T-helper 1 cell (primary cell): ENCODE measurements at places on chromosomes 3 and 15.

DNA sequence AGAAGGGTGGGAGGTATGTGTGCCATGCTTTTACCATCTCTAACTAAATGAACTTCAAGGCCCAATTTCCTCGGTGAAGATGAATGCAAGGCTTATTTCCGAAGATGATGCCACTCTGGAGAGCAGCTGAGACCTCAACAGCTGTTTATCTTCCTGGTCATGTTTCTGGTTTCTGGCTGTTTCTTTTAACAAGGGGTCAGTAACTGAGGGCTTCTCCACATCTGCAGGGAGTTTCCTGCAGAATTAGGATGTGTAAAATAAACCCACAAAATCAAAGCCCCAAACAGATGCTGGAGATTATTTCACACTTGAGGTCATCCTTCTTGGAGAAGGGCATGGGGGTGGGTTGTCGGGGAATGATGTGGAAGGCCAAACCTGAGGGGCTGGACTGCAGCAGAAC is 220.3 kb downstream of the THSD4 start:
- no peak for DNase-seq

GRCh38 chr15:73741321-73741836 is 11.8 kb downstream of the INSYN1 start:
- DNase-seq, result no peak

DNA sequence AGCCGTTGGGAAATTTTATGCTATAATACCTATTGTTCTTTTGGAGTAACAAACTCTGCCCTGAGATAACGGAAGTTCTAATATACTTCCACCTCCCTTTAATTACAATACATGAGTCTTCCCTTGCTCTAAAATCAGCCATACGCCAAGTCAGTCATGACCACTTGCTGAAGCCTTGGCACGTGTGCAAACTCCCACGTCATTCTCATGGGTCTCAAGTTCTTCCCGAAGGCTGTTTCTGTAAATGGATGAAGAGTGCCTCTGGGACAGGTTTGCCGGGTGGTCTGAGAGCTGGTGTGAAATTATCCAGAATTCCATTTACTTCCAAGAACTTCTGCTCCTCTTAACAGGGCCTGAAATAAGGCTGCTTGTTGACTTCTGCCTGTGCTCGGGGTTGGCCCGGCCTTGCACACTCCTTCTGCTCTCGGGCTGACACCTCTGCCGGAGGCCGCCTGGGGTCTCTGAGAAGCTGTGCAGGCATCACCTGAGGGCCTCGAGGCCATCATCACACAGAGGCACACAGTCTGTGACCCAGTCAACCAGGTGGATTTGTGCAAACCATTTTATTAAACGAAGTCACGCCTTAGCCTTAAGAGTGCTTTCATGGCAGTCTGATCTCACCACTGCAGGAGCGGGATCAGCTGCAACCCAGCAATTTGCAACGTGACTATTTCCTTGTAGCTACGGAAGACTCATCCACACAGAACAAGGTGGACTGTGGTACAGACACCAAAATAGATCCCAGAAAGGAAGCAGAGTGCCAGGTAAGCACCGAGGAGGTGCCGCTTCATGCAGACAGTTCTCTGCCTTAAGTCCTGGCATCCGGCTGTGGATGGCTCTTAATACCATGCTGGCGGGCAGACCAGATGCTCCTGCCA is 120.1 kb downstream of the ADAMTS17 start:
- no peak for DNase-seq

DNA sequence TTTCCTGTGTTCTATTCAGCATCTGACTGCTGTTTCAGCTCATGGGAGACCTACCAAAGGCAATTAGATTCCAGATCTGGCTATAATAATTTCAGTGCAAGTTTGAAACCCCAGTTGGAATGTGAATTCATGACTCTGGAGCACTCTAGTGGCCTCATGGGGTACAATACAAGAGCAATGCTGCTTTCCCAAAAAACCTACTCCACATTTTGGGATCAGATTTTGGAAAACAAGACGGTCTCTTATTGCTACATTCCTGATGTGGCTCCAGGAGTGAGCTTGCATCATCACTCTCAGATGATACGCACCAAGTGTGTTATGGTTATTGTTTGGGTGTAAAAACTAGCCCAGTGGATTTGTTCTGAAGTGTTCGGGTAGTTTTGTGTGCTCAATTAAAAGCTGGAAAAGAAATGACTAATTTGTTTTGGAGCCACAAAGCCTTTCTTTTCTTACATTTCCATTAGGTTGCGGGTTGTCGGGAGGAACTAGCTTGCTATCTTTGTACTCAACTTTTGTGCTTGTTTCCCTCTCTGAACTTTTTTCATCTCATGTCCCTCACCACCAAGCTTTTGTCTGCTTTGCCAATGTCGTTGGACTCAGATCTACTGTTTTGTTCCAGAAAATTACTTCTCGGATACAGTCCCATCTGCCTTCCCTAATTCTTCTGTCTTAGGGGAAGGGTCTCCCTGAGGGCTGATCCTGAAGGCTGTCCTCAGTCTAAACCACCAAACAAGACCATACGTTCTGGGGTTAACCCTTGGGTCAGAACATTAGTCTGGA is 272.1 kb downstream of the BBX start:
- DNase-seq, result no peak

DNA sequence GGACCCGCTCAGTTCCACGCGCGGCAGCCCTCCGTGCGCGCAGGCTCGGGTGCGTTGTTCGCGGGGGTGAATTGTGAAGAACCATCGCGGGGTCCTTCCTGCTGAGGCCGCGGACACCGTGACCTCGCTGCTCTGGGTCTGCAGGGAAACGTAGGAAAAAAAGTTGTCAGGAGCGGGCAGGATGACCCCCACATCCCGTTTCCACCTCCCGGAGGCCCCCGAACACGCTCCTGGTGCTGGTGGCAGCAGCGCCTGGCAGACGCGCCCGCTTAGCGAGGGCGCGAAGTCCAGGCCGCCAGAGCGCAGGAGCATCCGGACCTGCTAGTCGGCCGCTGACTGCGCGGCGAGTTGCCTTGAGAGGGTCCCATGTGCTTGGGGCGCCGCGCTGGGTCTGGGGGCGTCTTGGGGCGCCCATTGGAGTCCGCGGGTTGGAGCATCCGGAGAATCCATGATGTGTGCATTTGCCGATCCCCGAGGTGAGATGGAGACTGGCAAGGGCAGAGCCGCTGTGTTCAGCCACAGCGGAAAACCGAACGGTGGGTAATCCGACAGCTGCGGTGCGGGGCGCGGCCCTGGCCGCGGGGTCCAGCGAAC is 520 bp downstream of the GREM1 start:
- no peak for DNase-seq

- DNase-seq, result no peak
These were observed 64.0 kb upstream of the PLSCR4 start for GRCh38 chr3:146314871-146315270.

GRCh38 chr3:161203485-161204098 is 17.5 kb upstream of the NMD3 start:
- DNase-seq, result no peak

- no peak for DNase-seq
These were observed 36.0 kb downstream of the PSTPIP1 start for GRCh38 chr15:77030928-77031375.

- DNase-seq, result no peak
These were observed 30.8 kb upstream of the LMCD1 start for GRCh38 chr3:8470801-8471200.

GRCh38 chr3:40458473-40458872 is 1.3 kb downstream of the RPL14 start:
- DNase-seq, result no peak

- no peak for DNase-seq
These were observed 42.6 kb downstream of the DZIP1L start for GRCh38 chr3:138072796-138073195.

- no peak for DNase-seq
These were observed 154.4 kb downstream of the EBLN2 start for GRCh38 chr3:73215901-73216300.

DNA sequence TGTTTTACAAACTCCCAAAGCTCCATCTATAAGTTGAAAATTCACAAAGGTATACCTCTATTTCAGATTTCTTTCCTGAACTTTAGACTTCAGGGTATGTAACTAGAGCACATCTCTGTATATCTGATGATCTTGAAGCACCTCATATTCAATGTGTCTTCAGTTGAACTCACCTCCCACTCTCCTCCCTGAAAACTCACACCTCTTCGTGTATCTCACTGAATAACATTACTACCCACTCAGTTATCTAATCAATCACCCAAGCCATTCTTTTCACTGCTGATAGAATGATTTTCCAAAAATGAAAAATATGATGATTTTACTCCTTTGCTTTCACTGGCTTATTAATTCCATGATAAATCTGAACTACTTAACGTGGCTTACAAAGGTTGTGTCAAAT is 52.9 kb downstream of the GTPBP8 start:
- DNase-seq, result no peak

- DNase-seq, result no peak
These were observed 166.5 kb upstream of the NECTIN3 start for GRCh38 chr3:110905121-110905520.

DNA sequence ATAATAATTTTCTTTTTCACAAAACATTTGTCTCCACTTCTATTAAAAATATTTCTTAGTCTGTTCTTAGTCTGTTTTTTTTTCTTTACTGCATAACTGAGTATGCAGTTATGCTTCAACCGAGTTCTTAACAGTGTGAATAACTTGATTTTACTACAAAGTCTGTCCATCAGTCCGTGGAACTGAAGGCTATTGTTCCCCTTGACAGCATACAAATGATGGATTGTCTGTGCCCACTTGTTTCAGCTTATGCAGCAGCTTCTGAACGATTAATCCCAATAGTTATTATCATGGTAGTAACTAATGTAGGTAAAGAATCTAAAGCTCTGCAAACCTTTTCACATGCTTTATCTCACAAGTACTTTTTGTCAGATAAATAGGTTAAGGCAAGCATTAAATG is 150.7 kb downstream of the SSR3 start:
- no peak for DNase-seq

DNA sequence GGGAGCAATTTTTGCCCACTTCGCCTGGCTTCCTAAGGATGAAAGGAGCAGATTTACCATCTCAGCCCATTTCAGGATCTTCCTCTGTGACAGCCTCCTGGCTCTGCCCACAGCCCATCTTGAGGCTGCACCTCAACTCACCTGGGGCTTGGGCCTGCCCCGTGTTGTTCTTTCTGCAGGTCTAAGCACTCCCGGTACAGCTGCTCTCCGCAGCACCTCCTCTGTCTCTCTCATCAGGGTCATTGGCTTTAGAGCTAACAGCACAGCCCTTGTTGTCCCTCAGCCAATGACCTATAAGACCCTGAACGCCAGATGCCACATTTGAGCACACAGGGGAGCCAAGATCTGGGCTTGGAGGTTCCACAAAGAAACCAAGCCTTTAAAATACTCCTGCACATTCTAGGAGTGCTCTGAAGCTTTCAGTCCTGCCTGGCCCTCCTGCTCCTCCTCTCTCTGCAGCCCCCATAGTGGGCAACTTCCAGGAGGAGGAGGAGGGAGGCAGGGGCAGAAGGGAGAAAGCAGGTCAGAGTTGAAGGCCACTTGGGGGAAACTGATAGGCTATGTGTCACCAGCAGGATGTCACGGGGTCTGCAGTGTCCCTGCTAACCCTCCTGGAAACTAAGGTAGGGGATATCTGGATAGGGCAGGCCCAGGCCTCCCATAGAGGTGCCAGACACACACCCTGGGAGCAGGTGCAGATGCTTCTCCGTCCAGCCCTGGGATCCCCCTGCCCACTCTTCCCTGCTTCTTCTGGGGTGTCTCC is 115.6 kb downstream of the ETFA start:
- DNase-seq, result no peak

DNA sequence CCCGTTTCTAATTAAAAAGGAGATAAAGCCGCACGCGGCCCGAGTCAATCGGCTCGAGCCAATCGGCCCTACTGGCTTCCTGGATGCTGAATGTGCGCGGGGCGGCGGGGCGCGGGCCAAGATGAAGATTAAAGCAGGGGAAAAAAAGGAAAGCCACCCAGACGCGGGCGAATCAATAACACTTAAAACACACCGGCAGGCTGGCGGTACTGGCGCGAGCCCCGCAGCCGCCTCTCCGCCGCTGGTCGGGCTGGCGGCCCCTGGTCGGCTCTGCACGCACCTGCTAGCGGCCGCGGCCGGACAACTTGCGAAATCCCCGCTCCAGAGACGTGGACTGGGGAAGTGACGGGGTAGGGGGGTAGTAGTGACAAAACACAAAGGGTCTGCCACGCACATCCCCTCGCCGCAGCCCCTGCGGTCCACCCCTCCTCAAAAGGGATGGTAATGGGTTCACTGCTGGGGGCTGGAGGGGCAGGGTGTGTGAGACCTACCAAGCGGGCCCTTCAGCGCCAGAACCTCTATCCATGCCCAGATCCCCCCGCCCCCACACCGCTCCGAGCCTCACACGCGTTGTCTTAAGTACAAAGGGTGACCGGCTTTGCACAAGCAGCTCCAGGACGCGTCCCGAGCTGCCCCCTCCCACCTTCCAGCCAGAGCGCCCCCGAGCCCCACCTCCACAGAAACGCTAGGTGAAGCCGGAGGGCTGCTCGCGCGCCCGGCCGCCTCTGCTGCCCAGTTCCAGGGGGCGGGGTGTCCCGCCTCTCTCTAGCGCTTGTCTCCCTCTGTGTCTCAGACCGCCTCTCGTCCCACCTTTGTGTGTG is 1.4 kb downstream of the WNT7A start:
- no peak for DNase-seq

- DNase-seq, result no peak
These were observed 3.2 kb downstream of the XCR1 start for GRCh38 chr3:46024131-46024530.

- no peak for DNase-seq
These were observed 3.6 kb upstream of the SMAD6 start for GRCh38 chr15:66698318-66698961.

GRCh38 chr3:27166888-27167287 is 202.3 kb downstream of the NEK10 start:
- DNase-seq, result no peak

DNA sequence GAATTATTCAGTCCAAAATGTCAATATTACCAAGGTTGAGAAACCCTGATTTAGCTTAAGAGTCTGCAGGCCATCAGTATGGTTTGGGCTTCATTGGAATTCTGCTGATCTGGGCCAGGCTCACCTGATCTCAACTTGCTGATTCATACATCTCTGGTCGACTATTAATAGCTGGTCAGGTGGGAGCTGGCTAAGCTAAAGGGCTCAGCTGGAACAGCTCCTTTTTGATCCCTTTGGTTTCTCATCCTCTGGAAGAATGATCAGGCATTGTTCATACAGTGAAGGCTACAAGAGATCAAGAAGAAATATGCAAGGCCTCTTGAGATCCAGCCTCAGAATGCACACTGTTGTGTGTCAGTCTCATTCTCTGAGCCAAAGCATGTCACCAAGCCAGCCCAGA is 123.3 kb upstream of the MME start:
- no peak for DNase-seq

GRCh38 chr3:7547826-7548225 is 686.9 kb downstream of the GRM7 start:
- no peak for DNase-seq

- no peak for DNase-seq
These were observed 274.2 kb downstream of the ZIC4 start for GRCh38 chr3:147132168-147132567.
